Adrenal gland (tissue), 19 donors: ENCODE measurements at places on chromosomes 1 and 21.

DNA sequence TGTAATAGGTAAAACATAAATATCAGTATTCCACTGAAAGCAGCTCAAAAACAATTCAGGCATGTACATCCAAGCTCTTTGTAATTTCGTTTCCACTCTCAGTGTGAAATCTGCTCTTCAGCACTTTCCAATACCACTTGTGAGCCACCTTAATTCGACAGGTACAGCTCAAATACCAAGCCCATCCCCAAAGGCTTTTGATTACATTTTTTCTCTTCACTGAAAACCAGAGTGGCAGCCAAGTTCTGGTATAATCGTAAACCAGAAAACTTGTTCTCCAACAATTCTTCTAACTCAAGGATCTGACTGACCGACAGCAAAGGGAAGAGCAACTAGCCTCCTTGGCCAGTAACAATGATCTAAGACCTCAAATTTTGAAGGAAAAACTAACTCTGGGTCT, 36.8 kb downstream of the FBXO42 start:
- DNase-seq, result no peak

- DNase-seq, result no peak
Observed at GRCh38 chr21:38976900-38977299, 171.2 kb downstream of the ETS2 start.

GRCh38 chr21:28872218-28872617, 120.5 kb downstream of the LTN1 start:
- no peak for DNase-seq

DNA sequence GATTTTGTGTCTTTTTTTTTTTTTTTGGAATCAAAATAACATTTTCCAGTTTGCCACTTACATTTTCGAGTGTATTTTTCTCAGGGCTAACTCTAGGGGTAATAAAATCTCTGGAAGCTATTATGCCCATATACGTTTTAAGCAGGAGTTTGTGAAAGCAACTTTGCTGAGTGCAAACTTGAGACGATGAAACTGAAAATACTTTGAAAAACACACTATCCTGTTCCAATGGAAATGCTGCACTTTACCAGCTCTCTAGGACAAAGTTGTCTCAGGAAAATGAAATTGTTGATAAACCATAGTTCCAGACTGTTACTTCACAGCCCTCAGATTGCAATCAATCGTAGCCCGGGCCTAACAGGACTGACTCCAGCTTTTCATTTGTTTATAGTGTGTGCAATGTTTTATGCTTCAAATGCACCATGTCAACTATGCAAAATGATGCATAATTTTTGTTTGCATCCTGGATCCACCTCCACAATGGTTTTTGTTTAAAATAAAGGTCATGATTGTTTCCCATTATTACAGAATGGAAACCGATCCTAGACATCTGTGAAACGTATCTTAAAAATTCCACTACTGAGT, 220.6 kb upstream of the PKN2 start:
- no peak for DNase-seq

DNA sequence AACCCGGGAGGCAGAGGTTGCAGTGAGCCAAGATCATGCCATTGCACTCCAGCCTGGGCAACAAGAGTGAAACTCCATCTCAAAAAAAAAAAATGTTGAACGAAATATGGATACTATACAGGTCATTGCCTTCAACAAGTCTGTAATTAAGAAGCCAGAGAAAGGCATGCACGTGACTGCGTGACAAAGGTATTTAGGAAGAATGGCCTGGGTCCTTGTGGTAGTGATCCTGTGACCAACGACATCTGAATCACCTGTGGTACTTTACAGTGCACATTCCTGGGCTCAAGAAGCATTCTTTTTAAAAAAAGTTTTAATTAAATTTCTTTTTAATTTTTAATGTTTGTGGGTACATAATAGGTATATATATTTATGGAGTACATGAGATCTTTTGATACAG, 115.0 kb downstream of the GREM2 start:
- no peak for DNase-seq

DNA sequence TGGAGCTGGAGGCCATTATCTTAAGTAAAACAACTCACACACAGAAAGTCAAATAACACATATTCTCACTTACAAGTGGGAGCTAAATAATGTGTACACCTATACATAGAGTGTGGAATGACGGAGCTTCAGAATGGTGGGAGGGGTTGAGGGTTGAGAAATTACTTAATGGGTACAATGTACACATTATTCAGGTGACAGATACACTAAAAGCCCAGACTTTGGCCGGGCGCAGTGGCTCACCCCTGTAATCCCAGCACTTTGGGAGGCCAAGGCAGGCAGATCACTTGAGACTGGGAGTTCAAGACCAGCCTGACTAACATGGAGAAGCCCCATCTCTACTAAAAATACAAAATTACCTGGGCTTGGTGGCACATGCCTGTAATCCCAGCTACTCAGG, 24.9 kb upstream of the LRIG2 start:
- no peak for DNase-seq

GRCh38 chr1:29159773-29160172, 21.9 kb downstream of the SRSF4 start:
- no peak for DNase-seq

GRCh38 chr1:41812051-41812450, 106.7 kb downstream of the HIVEP3 start:
- DNase-seq, result peak; percentile 80

DNA sequence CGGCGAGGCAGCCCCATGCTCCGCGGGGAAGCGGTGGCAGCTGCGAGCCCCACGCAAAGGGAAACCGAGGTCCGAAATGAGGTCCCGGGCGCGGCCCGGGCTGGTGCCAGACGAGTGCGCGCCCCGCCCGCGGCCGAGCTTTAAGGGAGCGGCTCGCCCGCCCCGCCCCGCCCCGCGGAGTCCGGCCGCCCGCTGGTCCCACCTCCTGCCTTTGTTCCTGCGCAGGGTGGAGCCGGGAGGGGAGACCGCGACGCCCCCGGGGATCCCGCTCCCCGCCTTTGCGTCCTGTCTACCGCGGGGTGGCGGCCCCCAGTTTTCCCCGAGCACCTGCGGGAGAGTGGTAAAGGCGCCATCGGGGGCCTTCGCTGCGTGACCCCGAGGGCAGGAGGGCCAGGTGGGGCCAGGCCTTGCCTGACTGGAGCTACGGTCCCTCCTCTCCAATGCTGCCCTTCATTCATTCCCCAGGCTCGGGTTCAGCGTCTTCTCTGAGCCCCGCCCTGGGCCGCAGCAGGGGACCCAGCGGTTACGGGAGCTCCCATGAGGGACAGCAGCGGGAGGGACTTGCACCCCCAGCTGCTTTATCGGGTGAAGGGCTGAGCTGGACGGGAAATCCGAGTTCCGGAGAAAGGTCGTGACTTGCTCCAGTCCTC, at the start of gene HES2:
Gene HES2, minus strand, starts transcription at position 116 of the 650 bp plus-strand sequence. Its CDS starts 99 bp downstream, at position 17.
- no peak for DNase-seq

- no peak for DNase-seq
Observed at GRCh38 chr1:164516591-164516990, 42.4 kb upstream of the PBX1 start.

GRCh38 chr1:228818928-228819630, 83.8 kb downstream of the RHOU start:
- DNase-seq, result no peak

- no peak for DNase-seq
Observed at GRCh38 chr1:6508816-6509189, 17.3 kb upstream of the PLEKHG5 start.

- no peak for DNase-seq
Observed at GRCh38 chr1:234412830-234413229, 39.6 kb downstream of the COA6 start.

GRCh38 chr21:39576518-39577128, 36.1 kb upstream of the B3GALT5 start:
- no peak for DNase-seq

DNA sequence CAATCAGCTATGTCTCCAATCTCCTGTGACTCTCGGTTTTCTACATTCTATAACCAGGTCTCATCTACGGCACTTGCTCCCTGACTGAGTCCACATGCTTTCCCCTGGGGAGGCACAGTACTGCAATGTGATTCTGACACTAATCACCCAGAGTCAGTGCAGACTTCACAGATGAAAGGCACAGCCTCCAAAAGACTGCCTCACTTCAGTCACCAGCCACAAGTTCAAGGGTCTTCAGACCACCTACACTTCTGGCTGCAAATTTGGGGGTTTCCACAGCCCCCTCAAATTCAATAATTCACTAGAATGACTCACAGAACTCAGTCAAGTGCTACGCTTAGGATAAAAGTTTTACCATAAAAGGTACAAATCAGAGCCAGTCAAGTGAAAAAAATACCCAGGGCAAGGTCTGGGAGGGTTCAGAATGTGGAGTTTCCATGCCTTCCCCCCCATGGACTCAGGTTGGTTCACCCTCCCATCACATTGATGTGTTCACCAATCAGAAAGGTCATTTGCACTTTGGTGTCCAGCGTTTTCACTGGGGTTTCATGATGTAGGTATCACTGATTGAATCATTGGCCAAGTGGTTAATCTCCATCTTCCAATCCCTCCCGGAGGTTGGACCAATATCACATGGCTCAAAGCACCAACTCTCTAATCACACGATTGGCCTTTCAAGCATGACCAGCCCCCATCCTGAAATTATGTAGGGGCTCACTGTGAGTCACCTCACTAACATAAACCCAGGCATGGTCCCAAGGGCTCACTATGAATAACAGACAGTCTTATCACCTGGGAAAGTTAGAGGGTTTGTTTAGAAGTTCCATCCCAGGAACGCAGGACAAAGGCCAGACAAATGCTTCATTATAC, 182.9 kb upstream of the CAMK1G start:
- DNase-seq, result no peak

DNA sequence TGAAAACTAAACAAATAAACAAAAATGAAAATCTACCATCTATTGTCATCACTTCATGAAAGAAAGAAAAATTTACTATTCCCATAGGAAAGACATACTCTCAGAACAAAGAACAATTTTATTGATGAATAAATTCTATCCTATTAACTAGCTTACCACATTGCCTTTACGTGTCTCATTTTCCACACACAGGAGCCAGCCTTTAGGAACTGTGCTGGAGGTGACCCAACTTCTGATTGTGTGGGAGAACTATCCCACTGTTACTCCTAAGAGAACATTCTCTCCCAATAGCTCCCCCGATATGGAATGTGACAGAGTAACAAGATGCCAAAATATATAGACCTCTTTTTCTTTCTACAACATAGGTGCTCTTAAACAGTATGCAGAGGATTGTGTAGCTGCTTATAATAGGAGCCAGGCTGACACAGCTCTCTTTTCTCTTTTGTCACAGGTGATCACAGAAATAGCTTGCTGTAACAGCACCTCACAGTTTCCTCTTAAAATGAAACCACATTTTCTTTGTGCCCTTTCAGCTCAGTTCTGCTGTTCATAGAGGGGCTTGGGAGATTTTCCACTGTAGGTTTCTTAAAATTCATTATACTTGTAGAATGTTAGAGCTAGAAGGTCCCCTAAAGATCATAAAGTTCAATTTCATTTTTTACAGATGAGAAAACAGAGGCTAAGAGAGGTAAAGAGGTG, 35.5 kb downstream of the C21orf91 start:
- DNase-seq, result no peak

DNA sequence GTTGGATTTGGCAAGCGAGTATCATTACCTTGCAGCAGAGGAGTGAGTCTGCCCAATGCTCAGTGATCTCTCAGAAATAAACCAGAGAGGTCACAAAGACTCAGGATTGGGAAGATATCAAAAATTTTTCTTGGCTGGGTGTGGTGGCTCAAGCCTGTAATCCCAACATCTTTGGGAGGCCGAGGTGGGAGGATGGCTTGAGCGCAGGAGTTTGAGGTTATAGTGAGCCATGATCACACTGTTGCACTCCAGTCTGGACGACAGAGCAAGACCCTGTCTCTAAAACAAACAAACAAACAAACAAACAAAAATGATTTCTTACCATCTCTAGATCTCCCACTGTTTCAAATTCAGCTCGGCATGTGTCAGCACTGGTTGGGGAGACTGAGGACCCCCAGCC, 13.3 kb upstream of the BECN2 start:
- DNase-seq, result no peak

DNA sequence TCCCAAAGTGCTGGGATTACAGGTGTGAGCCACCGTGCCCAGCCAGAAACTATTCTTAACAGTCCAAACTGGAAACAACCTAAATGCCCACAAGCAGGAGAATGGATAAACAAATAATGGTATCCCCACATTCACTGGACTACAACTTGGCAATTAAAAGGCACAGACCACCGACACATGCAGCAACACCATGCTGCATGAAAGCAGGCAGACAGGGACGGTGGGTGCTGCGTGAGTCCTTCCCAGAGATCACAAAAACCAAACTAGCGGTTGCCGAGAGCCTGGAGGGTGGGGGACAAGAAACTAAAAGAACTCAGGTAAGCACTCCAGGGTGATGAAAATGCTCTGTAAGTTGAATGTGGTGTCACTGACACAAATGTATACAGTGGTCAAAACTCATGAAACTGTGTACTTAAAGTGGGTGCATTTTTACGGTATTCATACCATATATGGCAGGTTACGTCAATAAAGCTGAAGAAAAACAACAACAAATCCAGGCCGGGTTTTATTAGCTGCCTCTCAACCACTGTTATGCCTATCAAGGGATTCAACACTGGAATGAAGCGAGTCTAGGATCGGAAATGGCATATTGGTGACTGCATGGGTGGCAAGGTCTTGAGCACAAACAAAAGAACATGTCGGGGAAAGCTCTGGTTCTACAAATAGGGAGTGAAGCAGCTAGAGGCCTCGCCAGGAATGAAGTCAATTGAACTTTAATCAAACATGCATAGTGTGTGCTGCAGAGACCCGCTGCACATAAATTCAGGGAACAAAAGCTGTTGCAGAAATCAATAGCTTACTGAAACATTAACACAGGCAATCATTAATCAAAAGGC, 52.4 kb downstream of the SLC45A1 start:
- DNase-seq, result peak; percentile 14

DNA sequence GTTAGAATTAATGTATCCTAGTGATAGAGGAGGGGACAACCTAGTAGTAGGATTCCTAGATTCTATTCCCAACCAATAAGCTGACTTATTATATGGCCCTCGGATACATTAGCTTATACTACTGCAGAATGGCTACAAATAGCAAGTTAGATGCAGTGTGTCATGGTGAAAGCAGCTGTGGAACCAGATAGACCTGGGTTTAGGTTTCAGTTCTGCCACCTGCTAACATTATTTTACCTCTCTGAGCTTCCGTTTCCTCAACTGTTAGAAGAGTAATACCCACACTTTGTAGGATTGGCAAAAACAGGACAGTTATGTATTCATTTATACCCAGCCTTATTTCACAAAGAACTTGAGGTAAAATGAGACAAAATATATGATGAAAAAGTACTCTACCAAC, 21.6 kb upstream of the MAGOH start:
- DNase-seq, result no peak

DNA sequence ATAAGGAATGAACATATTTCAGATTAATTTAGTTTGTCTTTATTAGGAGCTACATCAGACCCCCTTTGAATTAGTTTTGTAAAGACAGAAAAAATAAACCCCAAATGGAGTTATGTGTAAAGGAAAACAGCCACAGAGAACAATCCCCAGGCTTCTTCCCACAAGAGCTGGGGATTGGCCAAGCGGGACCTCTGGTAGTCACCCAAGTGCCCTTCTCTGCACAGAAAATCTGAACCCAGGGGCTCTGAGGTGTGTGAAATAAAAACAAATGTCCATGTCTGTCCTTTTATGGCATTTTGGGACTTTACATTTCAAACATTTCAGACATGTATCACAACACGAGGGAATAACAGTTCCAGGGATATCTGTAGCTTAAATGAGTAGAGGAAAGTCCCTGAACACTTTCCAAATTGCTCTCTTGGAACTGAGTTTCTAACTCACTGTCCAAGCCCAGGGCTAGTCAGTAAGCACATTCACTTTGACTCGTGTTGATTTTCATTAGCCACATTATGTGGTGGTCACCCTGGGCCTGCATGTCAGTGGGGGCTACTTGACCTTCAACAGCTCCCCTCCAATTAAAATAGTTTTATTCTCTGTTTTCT, 22.5 kb downstream of the DPT start:
- no peak for DNase-seq

- peak; percentile 70 for DNase-seq
Observed at GRCh38 chr1:150061632-150062101, 5.9 kb upstream of the VPS45 start.
